ENCODE measurements at places on chromosomes 5 and 9.

- DNase-seq = no peak
These were observed 96.3 kb downstream of the ZNF608 start for GRCh38 chr5:124650147-124650561.

GRCh38 chr9:81626511-81626910 lies 62.8 kb downstream of the TLE1 start:
- peak; percentile 97 for DNase-seq

DNA sequence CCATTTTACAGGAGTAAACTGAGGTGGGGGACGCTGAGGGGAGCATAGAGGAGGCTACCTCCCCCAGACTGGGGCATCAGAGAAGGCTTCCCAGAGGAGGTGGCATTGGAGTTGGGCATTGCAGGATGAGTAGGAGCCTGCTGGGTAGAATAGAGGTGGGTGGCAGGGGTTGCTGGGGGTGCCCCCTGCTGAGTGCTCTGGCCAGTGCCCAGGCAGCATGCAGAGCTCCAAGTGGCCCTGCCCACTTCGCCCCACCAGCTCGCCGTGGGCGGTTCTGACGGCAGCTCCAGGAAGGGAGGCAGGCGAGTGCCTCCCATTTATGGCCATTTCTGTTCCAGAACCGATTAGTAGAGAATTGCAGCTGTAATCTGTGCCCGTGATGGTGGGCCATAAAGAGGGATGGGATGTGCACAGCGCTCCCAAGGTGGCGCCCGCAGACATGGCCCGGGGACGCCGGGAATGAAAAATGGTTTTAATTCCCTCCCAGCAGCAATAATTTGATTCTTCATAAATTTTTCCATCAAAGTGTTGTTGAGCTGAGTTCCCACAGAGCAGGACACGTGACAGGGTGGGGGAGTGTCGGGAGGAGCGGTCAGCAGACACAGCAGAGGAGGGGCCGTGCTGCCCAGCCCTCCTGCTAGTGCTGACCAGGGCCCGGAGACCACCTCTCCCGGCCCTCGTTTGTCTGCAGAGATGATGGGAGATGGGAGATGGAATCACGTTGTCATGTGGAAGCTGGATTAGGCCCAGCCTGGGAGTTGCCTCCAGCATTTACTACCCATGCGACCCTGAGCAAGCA lies 75.5 kb downstream of the LMX1B start:
- no peak for DNase-seq

- peak; percentile 66 for DNase-seq
These were observed 56.1 kb downstream of the IRX2 start for GRCh38 chr5:2695200-2695891.

GRCh38 chr9:734831-735511 lies 106.5 kb upstream of the DMRT1 start:
- no peak for DNase-seq

DNA sequence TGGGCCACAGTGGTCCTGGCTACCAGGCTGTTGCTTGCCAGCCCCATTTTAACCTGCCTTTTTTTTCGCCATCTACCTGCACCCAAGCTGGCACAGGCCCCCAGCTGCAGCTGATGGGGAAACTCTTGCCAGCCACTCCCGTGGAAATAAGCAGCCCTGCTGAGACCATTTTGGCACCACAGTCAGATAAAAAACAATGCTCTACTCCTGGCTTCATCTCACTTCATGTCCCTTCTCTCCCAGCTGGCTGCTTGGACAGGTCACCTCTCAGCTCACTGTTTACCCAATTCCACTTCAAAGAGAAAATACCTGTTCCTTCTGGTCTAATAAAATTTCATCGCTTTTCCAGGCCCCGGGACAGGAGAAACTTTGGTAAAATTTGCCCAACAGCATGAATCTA lies 322.6 kb upstream of the SLC30A5 start:
- no peak for DNase-seq

DNA sequence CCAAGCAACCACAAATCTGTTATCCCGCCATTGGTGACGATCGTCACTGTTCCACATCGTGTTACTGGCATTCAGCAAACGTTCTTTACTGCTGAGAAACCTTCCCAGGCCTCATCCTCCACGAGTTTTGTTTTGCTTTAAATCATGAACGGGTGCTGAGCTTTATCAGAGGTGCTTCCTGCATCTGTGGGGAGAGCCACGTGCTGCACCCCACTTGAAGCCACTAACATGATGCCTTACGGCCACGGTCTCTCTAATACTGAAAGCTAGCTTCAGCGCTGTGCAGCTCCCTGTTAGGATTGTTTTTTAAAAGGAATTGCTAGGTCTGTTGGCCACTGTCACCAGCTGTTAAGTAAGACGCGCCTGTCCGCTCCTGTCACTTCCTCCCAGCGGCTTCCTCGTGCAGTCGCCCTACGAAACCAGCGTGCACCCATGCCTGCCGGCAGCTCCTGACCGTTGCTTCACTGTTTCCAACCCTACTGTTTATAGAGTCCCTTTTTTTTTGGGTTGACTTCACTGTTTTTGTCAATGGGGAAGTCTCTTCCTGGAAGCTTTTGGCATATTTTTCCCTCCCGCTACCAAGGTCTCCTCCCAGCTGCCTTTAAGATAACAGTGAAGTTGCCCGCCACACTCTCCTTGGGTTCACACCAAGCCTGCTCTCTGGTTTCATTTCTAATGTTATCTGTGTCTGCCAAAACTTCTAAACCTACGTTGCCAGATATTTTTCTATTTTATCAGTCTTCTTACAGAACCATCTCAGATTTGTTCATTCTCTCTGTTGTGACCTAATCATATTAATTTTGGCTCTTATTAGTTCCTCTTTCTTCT lies 20.3 kb downstream of the LPCAT1 start:
- no peak for DNase-seq

DNA sequence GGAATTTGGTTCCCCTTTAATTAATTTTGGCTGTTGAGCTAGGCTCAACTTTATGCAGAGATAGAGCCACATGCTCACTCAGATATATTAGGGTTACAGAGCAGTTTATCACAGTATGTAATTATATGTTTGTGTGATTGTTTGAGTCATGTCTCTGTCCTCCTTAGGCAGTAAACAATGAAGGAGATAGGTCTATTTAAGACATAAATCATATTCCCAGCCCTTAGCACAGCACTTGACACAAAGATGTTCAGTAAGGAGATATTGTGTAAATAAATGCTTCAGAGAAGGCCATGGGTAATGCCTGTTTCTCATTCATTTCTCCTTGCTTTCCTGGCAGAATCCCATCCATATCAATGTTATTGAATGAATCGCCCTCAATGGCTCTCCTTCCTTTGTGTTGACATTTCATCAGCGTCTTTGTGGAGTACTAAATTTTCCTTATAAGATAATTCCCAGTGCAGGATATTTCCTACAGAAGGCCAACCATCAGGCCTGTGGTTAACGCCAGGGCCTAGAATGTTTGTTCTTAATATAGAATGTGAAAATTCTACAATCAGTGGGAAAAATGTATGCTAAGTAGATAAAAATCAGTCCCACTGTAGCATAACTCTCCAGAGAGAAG lies 408.0 kb downstream of the EBF1 start:
- no peak for DNase-seq

GRCh38 chr5:146334074-146334533 lies 4.5 kb upstream of the POU4F3 start:
- DNase-seq = no peak

DNA sequence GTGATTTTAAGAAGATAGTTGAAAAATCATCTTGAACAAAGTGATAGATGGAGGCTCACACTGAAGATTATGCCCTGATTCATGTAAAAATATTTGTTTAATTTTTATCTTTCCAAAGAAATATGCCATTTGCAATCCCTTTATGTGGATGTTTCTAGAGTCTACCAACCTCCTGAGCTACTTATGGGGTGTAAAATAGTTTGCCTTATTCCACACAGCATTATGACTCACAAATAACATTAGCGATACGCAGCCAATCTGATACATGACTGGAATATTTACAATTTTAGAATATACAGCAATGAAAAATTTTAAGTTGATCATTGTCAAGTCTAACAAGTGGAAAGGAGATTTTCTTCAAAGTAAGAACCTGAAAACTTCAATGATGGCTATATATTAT lies 327.5 kb downstream of the EDIL3 start:
- no peak for DNase-seq

- DNase-seq = peak; percentile 80
These were observed 21.7 kb downstream of the F2RL2 start for GRCh38 chr5:76601470-76601869.

GRCh38 chr5:53368516-53368915 lies 111.9 kb upstream of the FST start:
- no peak for DNase-seq

DNA sequence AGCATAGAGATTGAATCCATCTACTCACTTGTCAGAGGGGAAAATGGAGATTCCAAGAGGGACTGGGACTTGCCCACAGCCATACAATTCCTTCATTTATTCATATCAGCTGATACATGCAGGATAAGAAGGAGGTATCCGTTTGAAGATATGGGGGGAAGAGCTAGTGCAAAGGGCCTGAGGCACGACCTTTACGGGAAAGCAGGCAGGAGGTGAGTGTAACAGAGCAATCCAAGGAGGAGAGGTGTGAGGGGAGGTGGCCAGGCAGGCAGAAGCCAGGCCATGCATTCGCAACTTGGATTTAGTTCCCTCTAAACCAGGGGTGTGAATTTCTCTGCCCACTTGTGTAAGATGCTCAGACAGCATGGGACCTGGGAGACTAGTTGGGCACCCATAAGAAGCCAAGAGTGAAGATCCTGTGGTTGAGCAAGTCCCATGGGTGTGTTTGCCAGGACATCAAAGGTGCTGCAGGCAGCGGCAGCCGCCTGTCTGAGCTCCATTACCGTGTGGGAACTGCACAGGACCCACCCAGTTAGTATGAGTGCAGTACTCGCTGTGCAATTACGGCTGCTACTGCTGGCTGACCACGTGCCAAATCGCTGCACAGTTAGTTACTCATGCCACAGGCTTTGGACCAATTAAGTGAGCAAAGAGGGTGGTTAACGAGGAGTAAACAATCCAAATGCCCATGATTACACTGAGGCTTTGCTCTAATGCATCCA lies 31.4 kb upstream of the FAT2 start:
- DNase-seq = no peak

- no peak for DNase-seq
These were observed 15.1 kb downstream of the SLC27A4 start for GRCh38 chr9:128355451-128355850.

- no peak for DNase-seq
These were observed 408.6 kb upstream of the IRX4 start for GRCh38 chr5:2291146-2291840.

- DNase-seq = no peak
These were observed 943.1 kb upstream of the WWC1 start for GRCh38 chr5:167348251-167348926.

DNA sequence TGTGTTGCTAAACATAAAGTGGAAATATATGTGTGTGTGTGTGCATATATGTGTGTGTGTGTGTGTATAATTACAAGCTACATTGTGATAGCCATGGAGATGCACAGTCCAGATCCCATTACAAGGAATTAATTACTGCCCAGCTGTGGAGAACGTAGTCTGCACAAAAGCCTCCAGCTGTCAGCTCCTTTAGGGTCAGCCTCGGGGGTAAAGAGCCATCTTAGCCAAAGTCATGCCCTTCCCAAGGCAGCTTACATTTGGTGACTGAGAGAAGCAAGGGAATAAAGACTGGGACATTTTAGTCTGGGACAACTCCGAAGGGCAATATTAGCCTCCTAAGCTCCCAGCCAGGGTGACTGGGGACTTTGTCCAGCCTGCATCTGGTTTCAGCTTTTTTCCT lies 21.9 kb upstream of the FOCAD start:
- DNase-seq = no peak

GRCh38 chr9:102534031-102534430 lies 461.1 kb upstream of the CYLC2 start:
- no peak for DNase-seq

GRCh38 chr5:161900981-161901380 lies 53.1 kb downstream of the GABRA1 start:
- DNase-seq = no peak

- peak; percentile 73 for DNase-seq
These were observed at the start of gene FBXO10 for GRCh38 chr9:37575921-37576721. Gene FBXO10 (minus strand): TSS chr9:37576380. CDS start chr9:37541768, 34,612 bp downstream.

- DNase-seq = no peak
These were observed 45.2 kb upstream of the RAD23B start for GRCh38 chr9:107237873-107238272.

DNA sequence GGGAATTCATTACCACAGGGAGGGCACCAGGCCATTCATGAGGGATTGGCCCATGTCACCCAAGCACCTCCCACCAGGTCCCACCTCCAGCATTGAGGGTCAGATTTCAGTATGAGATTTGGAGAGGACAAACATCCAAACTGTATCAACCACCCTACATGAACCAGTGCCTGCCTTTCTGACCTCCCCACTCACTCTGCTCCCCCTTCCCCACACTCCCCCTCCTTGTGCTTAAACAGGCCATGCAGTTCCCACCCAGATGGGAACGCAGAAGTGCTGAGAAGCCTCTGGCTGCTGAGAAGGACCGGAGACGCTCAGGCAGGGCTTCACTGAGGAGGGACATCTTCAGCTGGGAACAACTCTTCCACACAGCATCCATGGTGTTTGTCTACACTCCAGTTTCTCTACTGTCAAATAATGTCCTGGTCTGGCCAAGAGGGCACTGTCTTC lies 30.0 kb upstream of the ADAMTS2 start:
- DNase-seq = no peak

DNA sequence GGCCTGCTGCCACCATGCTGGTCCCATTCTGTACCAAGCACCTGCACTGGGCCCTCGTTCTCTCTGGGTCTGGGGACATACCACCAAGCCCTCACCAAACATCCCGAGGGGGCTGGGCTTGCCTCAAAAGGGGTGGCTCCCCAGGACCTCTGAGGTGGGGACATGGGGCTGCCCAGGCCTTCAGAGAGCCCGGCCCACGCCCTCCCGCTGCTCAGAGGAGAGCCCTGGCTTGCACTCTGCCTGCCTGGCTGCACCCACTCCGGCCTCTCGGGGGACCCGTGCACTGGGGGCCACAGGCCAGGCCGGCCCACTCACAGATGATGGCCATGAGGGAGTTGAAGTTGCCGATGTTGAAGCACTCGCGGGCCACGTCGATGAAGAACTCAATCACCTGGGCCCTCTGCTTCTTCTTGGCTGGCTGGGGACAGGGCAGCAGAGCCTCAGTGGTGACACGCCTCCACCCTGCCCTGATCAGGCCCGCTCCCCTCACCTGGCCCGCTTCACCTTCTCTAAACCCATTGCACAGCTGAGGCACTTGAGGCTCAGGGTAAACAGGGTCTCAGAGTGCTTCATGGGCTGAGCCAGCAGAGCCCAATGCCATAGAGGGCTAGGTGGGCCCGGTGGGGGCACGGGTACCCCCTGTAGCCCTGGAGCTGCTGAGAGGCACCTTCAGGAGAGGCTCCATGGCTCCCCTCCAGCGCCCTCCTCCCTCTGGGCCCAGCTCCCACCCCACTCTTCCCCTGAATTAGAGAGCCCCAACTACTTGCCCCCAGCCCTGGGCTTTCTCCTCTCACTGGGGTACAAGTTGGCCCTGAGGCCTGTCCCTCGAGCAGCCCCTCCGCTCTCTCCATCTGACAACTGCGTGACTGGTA lies 47.7 kb upstream of the RNF130 start:
- DNase-seq = no peak

- no peak for DNase-seq
These were observed 207.7 kb downstream of the PDE4D start for GRCh38 chr5:59685793-59686192.

DNA sequence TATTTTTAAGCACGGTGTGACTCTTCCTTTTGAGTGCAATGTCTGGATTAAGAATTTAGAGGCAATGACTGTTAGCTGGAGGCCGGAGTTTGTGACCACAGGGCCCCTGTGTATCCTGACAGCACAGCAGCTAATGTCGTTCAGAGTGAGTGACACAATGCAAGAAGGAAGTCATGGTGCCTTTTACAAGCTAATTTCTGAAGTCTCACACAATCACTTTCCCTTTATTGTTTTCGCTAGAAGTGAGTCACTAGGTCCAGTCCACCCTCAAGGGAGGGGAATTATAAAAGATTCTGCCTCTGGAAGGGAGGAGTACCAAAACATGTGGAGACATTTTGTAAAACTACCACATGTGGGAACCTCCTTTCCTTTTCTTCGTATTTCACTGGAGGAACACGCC lies 185.5 kb upstream of the FGF10 start:
- no peak for DNase-seq

Data from RWPE1 (cell line).